ENCODE measurements at places on chromosomes 3 and 15.

DNA sequence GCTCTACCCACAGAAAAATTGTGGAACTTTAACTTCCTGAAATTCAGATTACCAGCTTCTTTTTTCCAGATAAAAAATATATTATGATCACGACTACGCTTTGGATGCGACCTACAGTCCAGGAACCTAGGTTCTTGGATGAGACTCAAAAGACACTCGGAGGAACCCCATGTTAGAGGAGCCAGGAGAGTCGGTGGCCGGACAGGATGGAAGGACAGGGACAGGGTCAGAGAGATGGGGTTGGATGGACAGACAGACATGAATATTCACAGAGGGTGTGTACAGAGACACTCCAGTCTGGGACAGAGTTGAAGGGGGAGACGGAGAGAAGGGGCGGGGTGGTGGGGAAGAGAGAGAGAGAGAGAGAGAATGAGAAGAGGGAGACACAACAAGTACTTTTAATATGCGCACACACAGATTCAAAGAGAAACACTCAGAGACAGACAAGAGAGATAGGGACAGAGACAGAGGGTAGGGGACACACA lies 9.5 kb downstream of the FAM3D start:
- no peak for DNase-seq

- DNase-seq = no peak
Observed at GRCh38 chr15:68126396-68126795, 72.3 kb downstream of the PIAS1 start.

- DNase-seq = no peak
Observed at GRCh38 chr15:86481720-86482119, 402.0 kb downstream of the AGBL1 start.

GRCh38 chr15:92324101-92324963 lies 69.3 kb upstream of the ST8SIA2 start:
- DNase-seq = peak; percentile 44

DNA sequence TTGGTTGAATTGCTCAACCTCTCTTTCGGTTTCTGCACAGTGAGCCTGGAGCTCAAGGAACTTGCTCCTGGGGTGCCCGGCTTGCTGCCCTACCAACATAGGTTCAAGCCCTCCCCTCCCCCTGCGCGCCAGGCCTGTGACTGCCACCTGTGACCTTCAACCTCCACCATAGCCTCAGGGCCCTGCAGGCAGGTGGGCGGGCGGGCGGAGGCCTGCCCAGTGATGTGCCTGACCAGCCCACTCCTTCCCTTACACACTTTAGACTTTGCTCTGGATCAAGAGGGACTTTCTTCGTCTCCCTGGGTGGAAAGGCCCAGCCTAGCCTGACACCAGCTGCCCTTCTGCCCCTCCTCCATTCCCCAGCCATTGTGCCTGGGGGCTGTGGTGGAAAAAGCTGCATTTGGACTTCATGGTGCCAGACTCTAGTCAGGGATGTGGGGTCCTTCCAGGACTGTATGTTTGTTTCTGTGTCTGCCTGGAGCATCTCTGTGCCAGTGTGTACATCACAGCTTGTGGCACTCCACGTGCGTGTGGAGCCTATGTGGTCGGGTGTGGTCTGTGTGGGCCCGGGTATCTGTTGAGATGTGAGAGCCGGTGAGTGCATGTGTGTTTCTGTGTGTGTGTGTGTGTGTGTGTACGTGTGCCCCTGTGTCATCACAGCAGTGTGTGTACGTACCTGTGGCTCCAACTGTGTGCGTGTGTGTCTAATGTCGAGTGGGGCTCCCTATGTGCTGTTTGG lies 9.5 kb downstream of the PRKCD start:
- no peak for DNase-seq

DNA sequence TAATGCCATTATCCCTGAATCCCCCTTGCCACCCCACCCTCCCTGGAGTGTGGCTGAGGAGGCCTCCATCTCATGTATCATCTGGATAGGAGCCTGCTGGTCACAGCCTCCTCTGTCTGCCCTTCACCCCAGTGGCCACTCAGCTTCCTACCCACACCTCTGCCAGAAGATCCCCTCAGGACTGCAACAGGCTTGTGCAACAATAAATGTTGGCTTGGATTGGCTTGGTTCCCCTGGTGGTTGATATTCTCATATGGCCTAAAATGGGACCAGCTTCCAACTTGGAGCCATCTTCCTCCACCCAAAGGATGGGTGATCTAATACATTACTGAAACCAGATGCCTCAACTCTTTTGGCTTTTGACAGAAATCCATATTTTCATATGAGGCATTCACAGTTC lies 34.9 kb downstream of the VIPR1 start:
- DNase-seq = no peak

DNA sequence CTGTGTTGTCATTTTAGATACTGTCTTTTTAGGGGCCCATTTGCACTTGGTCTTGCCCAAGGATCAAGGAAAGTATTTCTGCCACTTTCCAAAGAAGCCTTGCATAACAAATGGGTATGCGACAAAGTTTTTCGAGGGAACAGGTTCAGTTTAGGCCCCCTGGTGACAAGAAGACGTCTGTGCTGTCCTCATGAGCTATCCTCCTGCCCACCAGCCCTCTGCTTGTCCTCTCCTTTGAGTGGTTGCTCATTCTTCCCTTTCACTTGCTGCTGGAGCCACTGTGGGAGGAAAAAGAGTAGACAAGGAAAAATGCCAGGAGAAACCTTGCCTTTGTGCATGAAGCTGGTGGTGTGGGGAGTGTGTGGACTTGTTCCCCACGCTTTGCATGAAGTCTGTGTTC lies 171.9 kb downstream of the CACNA2D3 start:
- no peak for DNase-seq

DNA sequence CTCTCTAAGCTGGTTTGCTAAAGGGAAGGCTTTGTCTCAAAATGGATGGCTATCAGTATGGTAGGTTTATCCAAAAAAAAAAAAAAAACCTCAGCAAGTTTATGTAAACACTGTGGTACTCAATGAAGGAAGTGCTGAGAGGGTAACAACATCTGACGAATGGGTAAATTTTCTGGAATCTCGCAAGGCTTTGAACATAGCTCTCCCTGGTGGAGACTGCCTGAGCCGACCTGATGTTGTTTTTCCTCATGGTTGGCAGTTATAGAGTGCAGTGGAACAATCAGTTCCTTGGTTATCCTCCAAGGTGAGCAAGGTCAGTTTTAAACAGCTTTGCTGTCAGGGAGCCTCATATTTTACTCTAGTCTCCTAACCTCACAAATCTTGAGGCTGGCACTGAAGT lies 94.6 kb downstream of the ZPLD1 start:
- no peak for DNase-seq

DNA sequence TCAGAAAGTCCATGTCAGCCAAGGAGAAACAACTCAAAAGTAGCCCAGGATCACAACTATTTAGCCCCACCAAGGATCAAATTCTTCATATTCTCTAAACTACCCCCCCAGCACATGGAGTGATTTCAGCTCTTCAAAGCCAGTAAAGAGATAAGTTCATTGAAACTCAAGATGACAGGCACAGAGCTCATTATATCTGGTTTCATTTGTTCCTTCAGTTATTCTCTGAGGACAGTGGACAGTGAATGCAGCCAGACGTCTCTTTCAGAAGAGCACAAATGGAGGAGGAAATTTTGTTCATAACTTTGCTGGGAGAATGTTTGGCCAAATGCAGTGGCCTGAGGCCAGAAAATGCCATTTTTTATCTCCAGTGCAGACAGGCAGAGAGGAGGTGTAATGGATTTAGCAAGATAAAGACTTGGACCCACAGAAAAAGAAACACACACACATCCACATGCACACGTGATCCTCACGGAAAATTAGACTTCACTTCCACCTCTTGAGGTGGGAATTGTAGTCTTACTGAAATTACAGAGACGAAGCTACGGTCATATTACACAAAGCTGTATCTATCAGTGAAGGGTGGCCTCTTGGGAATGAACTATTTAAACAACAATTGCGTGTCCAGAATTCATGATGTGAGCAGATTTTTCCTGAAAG lies 64.6 kb downstream of the HES1 start:
- no peak for DNase-seq

GRCh38 chr3:120059081-120059864 lies 35.0 kb downstream of the GSK3B start:
- DNase-seq = no peak

- DNase-seq = no peak
Observed at GRCh38 chr3:126811530-126811929, 107.5 kb downstream of the CHCHD6 start.

- no peak for DNase-seq
Observed at GRCh38 chr15:75533945-75534344, 45.2 kb downstream of the PTPN9 start.

GRCh38 chr15:99476413-99477222 lies 89.2 kb upstream of the MEF2A start:
- DNase-seq = peak; percentile 13

GRCh38 chr3:15858547-15859506 lies 61.0 kb upstream of the ANKRD28 start:
- no peak for DNase-seq

GRCh38 chr15:90099868-90100831 lies 2.1 kb downstream of the IDH2 start:
- DNase-seq = no peak

Measured in NCI-H446 treated with DMSO at 0.1 percent for 48 hours (cell line).